ENCODE measurements at places on chromosomes 13 and 19. TPM values are rescaled to one million over a fixed set of nuclear protein-coding genes. Genes with fewer than 3 reads are reported as not detected.

Gene USHBP1
- total RNA-seq: 3.4 TPM

Gene ERICH6B
- not detected for total RNA-seq

Gene METTL21C
- total RNA-seq: not detected

Gene ZNF773
- 6.5 TPM for total RNA-seq

Gene LAIR1
- 93.2 TPM for total RNA-seq

Gene C19orf73
- total RNA-seq: not detected

Gene CDC34
- 81.2 TPM for total RNA-seq

Gene KLK2
- not detected for total RNA-seq

Gene SH3GL1
- total RNA-seq: 43.9 TPM

Gene NKG7
- 1.7 TPM for total RNA-seq

Gene KPNA3
- total RNA-seq: 24.1 TPM

Gene OR7C1
- total RNA-seq: not detected

Gene PPFIA3
- total RNA-seq: 0.68 TPM
